H1 (cell line): ENCODE measurements at places on chromosomes 2 and 18. TPM values are rescaled to one million over a fixed set of nuclear protein-coding genes. Genes with fewer than 3 reads are reported as not detected.

SULT1C2 gene
- 1.9 and 2.2 TPM in 2 replicates for total RNA-seq

POTEE gene
- 0.30 and 0.34 TPM in 2 replicates for total RNA-seq

KLHL41 gene
- not detected in 2 replicates for total RNA-seq

OR6B2 gene
- not detected in 2 replicates for total RNA-seq

TMEM163 gene
- 2.8 and 2.9 TPM in 2 replicates for total RNA-seq

INHBB gene
- 0.23 and 0.30 TPM in 2 replicates for total RNA-seq

GPR155 gene
- total RNA-seq, result 1.1 and 2.1 TPM in 2 replicates

PSTPIP2 gene
- total RNA-seq, result 2.4 and 2.7 TPM in 2 replicates

NOL4 gene
- total RNA-seq, result 1.6 and 2.6 TPM in 2 replicates

CD226 gene
- not detected in 2 replicates for total RNA-seq
